ENCODE measurements at places on chromosomes 2 and 18.
A peak's percentile ranks its signal among the peaks of the same experiment; 100 is the strongest.

GRCh38 chr2:144459937-144460336 is 60.0 kb downstream of the ZEB2 start:
- no peak for DNase-seq

GRCh38 chr2:174632841-174633622 is 35.4 kb upstream of the WIPF1 start:
- no peak for DNase-seq

GRCh38 chr18:10354890-10355289 is 99.5 kb upstream of the APCDD1 start:
- DNase-seq: no peak

GRCh38 chr18:79309614-79310358 is 85.9 kb upstream of the NFATC1 start:
- no peak for DNase-seq

- no peak for DNase-seq
Measured at GRCh38 chr18:3604498-3605408, 154.8 kb downstream of the TGIF1 start.

DNA sequence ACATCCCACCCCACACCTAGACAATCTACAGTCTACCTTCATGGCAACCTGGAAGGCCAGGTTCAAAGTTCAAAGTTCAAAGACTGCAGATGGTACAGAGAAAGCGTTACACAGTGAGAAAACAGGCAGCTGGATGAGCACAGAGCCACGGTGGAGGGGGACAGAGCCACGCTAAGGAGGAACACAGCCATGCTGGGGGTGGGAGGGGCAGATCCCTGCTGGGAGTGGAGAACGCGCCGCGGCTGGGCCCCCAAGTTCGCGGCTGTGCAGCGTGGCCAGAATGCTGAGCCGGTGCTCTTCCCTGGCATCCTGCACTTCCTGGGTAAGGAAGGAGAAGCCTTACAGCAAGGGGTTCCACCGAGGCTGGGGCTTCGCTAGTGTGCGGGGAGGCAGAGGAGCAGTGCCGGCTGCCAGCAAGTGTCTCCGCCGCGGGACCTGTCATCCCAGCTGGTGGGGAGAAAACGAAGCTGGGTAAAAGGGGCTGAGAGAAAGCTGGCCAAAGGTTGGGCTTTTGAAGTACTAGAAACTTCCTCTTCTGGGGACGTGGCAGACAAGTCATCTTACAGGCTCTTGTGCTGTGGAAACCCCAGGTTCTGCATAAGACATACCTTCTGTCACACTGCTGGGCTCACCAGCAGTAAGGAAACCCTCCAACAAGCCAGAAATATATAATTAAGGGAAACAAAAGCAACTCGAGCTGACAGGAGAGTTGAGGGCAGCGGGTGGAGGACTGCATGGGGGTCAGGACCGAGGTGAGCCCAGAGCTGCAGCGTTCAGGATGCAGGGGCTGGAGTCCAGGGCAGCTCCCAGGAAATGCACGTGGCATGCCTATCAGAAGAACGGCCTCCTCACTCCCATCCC is 115.5 kb downstream of the HDAC4 start:
- DNase-seq: peak; percentile 44

- DNase-seq: no peak
Measured at GRCh38 chr2:217870528-217871011, 132.2 kb downstream of the TNS1 start.

DNA sequence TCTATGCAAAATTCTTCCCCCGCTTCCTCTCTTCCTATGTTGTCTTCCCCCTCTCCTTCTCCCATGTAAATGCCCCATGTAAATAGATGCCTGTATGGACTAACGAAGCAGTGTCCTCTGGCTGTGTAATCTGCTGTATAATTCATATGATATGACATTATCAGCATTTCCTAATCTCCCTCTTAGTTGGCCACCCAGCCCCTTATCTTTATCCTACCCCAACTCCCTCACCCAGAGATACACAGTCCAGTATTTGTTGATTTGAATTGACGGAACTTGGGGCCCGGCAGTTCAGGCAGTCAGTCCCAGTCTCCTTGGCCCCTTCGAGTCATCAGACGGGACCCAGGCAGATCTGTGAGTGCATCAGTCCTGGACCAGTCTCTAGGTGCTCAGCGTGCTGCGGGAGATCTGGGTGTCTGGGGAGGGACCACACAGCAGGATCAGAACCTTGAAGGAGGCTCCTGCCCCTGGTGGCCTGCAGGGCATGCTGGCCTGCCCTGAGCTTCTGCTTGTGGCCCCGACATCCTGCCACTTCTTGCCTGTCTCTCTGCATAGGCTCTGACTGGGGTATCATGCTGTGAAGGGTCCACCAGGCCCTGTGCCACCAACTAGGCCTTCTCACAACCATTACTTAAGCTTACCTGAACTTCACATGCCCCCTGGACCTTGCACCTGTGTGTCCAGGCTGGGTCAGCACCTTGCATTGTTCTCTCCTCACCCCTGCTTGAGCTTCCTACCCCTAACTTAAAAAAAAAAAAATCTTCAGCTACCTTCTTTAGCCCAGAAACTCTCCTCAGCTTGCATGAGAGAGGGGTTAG is 88.1 kb upstream of the ATL2 start:
- DNase-seq: no peak

DNA sequence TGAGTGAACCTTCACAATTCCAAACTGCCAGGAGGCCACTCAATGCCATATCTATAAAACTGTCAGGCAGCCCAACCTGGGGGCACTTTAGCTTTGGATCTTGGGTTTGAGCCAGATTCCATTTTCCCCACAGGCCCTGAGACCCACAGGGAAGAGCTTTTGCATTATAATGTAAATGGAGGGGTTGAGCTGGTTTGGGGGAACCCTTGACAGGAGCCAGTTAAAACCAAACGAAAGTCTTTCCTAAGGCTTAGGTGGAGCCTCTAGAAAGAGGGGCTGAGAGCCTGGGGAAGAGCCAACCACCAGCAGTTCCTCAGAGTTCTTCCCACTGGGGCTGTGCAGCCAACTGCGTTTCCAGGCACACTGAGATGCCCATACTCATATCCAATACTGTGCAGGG is 42.7 kb downstream of the BCL11A start:
- no peak for DNase-seq

DNA sequence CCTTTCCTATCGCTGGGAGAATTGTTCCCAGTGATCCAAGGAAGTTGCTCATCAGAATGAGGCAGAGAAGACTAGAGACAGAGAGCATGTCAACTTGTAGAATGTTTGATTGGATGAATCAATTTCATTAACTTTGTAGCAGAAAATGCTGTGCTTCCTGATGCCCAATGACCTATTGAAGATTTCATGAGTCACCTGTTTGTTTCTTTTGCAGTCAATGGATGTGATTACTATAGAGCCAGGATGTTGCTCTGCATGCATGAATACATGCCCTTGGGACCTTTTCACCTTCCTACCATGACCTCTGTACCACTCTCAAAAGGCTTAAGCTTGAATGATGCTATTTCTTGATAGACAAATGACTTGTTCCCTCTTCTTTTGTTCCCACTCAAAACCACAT is 23.3 kb downstream of the SCG2 start:
- DNase-seq: no peak

- DNase-seq: no peak
Measured at GRCh38 chr2:71224457-71224856, 2.4 kb downstream of the PAIP2B start.

DNA sequence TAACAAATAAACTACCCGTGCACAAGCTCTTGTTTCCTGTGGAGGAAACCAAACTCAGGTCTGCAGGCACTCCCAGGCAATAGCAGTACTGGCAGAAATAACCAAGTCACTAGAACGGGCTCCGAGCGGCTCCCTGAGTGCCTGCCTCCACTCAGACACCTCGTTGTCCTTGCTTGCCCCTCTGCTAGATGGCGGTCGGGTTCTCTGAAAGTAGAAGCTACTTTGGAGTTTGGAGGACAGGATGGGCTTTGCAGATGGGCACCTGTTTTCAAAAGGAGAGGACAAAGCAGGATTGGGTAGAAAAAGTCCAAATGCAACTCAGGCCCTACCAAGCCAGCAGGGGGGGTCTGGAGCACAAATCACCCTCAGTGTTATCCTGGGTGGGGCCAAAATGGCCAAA is 136.4 kb downstream of the LRRC30 start:
- no peak for DNase-seq

DNA sequence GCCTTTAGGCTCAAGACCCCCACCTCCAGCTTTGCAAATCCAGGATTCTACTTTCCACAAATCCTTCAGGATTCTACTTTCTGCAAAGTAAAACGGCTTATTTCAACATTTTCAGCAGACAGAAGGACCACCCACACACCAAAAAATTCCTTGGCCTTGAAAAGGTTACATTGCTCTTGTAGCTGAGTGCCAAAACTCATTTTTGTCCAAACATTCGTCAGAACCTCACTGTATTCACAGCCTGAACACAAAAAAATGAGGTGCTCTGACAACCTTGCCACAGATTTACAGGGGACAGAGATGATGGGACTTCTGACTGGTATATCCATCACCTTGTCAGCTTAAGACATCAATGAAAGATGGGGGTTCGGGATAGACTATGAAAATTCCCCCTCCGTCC is 63.0 kb upstream of the COX7A2L start:
- no peak for DNase-seq

GRCh38 chr2:36859366-36859792 is 107.0 kb downstream of the STRN start:
- DNase-seq: no peak

GRCh38 chr18:79508565-79509535 is 113.1 kb downstream of the NFATC1 start:
- peak; percentile 41 for DNase-seq

- no peak for DNase-seq
Measured at GRCh38 chr2:146128216-146128615, 1608.3 kb upstream of the ZEB2 start.

- no peak for DNase-seq
Measured at GRCh38 chr18:2111456-2111855, 459.8 kb downstream of the METTL4 start.

DNA sequence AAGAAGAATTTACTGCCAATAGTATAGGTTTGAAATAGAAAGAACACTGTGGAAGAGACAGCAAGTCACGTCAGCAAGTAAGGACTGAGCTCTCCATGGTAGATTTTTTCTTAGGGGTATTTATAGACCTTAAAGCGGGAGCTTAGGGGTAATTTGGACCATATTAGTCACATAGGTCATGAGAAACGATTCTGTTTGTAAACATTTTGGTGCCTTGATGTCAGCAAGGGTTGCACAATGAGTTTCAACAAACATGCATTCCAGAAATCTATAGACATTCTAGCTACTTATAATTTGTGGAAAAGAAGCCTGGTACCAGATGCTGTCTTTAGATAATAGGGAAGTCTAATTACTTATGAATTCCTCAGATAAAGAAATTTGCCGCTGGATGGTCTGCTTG is 624.7 kb downstream of the TDRD15 start:
- no peak for DNase-seq

DNA sequence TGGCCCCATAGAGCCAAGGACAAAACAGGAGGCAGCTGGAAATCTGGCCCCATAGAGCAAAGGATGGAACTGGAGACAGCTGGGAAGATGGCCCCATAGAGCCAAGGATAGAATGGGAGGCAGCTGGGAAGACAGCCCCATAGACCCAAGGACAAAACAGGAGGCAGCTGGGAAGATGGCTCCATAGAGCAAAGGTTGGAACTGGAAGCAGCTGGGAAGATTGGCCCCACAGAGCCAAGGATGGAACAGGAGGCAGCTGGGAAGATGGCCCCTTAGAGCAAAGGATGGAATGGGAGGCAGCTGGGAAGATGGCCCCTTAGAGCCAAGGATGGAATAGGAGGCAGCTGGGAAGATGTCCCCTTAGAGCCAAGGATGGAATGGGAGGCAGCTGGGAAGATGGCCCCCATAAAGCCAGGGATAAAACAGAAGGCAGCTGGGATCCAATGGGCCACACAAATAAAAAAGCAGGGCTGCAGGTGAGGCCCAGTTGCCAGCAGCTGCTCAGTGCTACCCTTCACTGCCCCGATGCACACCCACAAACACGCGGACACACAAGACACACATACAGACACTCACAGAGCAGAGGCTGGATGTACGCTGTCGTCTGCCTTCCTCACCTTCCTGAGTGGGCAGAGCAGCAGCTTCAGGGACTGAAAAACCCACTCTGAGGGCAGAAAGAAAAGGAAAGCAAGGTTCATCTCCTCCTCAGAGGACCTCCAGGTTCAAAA is 505.4 kb upstream of the MYT1L start:
- DNase-seq: no peak

DNA sequence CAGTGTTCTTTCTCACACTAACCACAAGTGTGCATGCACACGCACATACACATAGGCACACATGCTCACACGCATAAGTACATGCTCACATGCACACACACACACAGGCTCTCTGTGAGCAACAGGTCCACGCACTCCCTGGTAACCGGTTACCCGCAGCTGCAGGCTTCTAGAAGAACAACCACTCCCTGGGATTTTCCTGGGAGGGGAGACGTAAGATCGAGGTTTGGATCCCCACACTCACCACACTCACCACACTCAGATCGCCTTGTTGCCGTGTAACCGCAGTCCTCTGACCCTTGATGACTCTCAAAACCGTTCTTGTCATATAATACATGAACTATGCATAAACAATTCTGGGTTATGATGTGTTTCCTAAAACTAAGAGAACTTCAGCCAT is 42.2 kb downstream of the TTC32 start:
- DNase-seq: no peak

DNA sequence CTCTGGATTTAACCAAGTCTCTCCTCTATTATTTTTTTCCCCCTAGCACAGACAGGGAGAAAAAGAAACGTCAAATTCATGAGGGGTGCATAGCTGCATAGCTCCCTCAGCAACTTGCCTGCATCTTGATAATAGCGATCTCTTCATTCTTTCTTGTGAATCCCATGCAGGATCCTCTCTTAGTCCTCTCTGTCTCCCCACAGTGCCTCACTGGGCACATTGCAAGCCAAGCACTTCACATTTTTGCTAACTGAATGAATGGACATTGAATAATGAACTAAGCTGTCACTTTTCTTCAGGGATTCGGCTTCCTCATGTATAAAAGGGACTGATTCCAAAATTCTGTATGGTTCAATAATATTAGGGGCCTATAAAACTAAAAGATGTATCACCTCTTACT is 2.9 kb upstream of the EPB41L3 start:
- no peak for DNase-seq

DNA sequence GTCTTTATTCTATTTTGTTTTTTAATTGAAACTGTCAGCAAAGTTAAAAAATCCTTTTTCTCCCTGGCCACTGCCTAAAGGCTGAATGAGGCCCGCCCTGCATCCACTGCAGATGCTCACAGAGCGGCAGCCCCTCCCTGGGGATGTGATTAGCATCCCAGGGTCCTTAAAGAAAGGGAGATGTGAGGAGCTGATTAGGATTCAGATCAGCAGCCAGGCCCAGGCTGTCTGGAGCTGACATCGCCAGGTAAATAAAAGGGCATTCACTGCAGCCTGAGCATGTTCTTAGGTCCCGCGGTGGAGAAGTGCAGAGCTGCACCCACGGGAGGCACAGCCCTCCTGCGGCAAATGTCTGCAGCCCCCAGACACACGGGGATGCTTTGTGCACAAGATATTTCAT is 83.8 kb downstream of the LONRF2 start:
- no peak for DNase-seq

All from RWPE2 (cell line).